ENCODE measurements at places on chromosomes 7 and 10. TPM values are rescaled to one million over a fixed set of nuclear protein-coding genes. Genes with fewer than 3 reads are reported as not detected.

GRCh38 chr10:55002420-55002819, 201.4 kb upstream of the PCDH15 start:
- no peaks in the 10 kb centered on the region for H3K27me3 ChIP-seq
- H3K36me3 ChIP-seq: no peaks in the 10 kb centered on the region
- DNase-seq: no peak
- H3K4me3 ChIP-seq: no peak overlapping the region
- H3K4me1 ChIP-seq: no peaks in the 10 kb centered on the region

DNA sequence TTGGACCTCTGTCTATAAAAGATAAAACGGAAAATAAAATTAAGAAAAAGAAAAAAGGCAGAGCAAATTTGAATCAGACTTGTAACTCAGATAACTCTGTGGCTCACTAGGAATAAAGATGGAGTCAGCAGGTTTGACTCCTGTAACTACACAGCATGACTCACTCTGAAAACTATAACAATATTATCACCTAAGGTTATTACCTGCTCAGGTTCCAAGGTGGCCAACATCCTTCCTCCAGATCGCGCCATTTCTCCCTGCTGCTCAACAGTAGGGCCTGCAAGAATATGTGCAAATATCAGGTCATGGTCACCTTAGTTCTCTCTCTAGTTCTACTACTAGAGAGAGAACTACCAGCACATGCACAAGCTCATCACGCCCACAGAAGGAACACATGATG, 30.0 kb downstream of the ALDH18A1 start:
- no peak overlapping the region for H3K27ac ChIP-seq
- H3K27me3 ChIP-seq: no peaks in the 10 kb centered on the region
- H3K4me1 ChIP-seq: no peaks in the 10 kb centered on the region
- peaks cover 45% of the 10 kb centered on the region for H3K36me3 ChIP-seq
- DNase-seq: no peak

DNA sequence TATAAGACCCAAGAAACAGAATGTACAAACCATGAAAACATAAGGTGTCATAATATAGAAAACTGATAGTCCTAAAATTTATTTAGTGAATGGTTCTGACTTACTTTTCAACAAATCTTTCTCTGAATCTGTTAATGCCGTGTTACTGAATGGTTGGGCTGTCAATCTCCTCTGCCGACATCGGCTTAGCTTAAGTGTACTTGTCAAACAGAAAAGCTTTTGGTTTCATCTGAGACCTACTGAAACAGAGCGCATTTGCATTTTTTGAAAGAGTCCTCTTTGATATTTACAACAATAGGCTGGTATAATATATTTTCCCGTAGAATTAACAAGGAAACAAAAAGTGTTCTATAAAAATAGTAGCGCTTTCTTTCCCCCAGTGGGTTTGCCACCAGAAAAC, 120.9 kb upstream of the ZNF804B start:
- H3K4me1 ChIP-seq: no peaks in the 10 kb centered on the region
- no peak overlapping the region for H3K4me3 ChIP-seq
- H3K27ac ChIP-seq: no peak overlapping the region
- DNase-seq: no peak

DNA sequence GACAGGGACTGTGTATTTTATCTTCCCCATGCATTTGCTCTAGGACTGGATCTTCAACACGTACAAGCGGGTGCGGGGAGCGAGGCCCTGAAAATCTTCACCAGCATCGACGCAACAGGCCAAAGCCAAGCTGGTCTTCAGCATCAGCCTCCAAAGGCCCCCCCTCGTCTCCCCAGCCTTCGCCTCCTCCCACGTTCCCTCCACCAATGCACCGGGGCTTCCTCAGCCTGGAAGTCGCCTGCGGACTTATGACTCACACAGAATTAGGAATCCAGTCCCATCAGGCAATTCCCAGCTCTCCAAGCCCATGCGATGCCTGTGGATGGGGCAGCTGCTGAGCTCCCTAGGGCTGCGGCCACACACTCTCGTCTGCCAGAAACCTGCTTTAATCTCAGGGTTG, 36.3 kb upstream of the RNF32 start:
- no peak overlapping the region for H3K4me3 ChIP-seq
- H3K27me3 ChIP-seq: no peaks in the 10 kb centered on the region
- no peak for DNase-seq
- no peak overlapping the region for H3K27ac ChIP-seq
- H3K36me3 ChIP-seq: no peaks in the 10 kb centered on the region

DNA sequence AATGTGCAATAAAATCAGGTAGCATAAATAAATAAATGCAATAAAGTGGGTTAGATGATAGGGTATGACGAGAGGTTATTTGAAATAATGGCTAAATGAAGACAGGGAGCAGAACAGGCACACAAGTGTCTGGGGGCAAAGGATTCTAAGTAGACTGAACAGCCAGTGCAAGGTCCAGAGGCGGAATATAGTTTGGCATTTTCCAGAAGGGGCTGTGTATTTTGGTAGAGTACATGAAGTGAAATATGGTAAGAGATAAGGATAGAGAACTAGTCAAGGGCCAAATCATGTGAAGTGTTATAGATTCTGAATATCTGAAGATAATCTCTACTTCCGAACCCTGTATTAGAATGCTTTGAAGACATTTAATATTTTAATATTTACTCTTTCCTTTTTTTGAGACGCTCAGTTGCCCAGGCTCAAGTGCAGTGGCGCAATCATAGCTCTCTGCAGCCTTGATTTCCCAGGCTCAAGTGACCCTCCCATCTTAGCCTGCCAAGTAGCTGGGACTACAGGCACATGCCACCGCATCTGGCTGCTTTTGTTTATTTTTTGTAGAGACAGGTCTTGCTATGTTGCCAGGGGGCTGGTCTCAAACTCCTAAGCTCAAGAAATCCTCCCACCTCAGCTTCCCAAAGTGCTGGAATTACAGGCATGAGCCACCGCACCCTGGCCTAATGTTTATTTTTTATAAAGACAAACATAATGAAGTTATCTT, 44.4 kb upstream of the CD36 start:
- no peaks in the 10 kb centered on the region for H3K36me3 ChIP-seq
- DNase-seq: no peak
- H3K4me1 ChIP-seq: no peaks in the 10 kb centered on the region
- H3K27me3 ChIP-seq: no peaks in the 10 kb centered on the region

DNA sequence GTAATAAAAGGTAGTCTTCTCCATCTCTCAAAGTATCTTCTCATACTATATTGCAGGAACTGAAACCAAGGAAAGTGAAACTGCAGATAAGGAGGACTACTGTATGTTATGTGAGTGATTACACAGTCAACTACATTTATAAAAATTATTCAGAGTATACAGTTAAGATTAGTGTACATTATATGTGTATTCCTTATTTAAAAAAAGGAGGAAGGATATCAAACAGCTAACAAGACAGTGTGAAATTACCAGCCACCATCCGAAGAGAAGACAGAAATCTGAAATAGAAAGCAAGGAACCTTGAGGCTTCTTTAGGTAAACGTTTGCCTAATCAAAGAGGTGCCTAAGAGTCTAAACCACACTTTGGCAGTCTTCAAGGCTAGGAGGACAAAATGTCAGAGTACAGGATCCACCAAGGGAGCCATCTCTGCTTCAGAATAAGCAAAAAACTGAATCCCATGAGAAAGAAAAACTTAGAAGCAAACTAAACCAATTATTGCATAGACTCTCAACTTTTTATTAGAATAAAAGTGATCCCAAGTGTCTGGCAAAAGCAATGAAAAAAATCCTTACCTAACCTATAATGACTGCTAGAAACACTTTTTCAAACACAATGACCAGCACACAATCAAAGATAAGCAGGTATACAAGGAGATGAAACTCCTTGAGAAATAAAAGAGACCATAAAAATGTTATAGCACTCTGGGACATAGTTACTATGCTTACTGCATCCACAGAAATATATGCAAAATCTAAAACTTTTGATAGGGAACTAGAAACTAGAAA, 6.4 kb downstream of the USP6NL start:
- H3K27ac ChIP-seq: peak overlapping the region; percentile 48
- no peaks in the 10 kb centered on the region for H3K27me3 ChIP-seq
- H3K4me1 ChIP-seq: peaks cover 39% of the 10 kb centered on the region

GRCh38 chr7:128132426-128133069, 101.3 kb upstream of the LRRC4 start:
- no peak overlapping the region for H3K27ac ChIP-seq
- no peaks in the 10 kb centered on the region for H3K4me1 ChIP-seq
- H3K4me3 ChIP-seq: no peak overlapping the region

- H3K4me3 ChIP-seq: no peak overlapping the region
- no peaks in the 10 kb centered on the region for H3K4me1 ChIP-seq
- DNase-seq: no peak
- no peaks in the 10 kb centered on the region for H3K27me3 ChIP-seq
- no peaks in the 10 kb centered on the region for H3K36me3 ChIP-seq
Observed at GRCh38 chr7:82594665-82595064, 151.1 kb upstream of the CACNA2D1 start.

DNA sequence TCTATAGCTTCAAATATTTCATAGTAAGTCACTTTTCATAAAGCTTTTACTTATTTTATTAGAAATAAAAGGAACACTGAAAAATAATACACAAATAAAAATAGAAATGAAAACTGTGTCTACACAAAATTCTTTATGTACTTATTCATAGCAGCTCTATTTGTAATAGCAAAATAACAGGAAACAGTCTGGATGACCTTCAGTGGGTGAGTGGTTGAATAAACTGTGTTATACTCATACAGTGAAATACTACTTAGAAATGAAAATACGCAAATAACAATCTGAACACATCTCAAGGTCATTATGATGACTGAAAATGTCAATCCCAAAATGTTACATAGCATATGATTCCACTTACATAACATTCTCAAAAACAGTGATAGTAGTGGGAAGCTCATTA, 138.7 kb upstream of the PCLO start:
- no peaks in the 10 kb centered on the region for H3K27me3 ChIP-seq
- DNase-seq: no peak
- no peaks in the 10 kb centered on the region for H3K36me3 ChIP-seq
- H3K4me1 ChIP-seq: no peaks in the 10 kb centered on the region
- H3K4me3 ChIP-seq: no peak overlapping the region

- H3K4me3 ChIP-seq: no peak overlapping the region
- no peaks in the 10 kb centered on the region for H3K27me3 ChIP-seq
- H3K4me1 ChIP-seq: no peaks in the 10 kb centered on the region
Observed at GRCh38 chr10:92222603-92223262, 68.1 kb downstream of the CPEB3 start.

GRCh38 chr7:26454180-26454579, 162.5 kb downstream of the SNX10 start:
- H3K36me3 ChIP-seq: no peaks in the 10 kb centered on the region
- no peak overlapping the region for H3K4me3 ChIP-seq
- no peaks in the 10 kb centered on the region for H3K27me3 ChIP-seq
- no peak overlapping the region for H3K27ac ChIP-seq
- H3K4me1 ChIP-seq: no peaks in the 10 kb centered on the region

- no peaks in the 10 kb centered on the region for H3K36me3 ChIP-seq
- no peaks in the 10 kb centered on the region for H3K27me3 ChIP-seq
- H3K4me1 ChIP-seq: no peaks in the 10 kb centered on the region
- no peak overlapping the region for H3K4me3 ChIP-seq
- H3K27ac ChIP-seq: no peak overlapping the region
- no peak for DNase-seq
Observed at GRCh38 chr10:21624951-21625350, 90.9 kb downstream of the MLLT10 start.

- no peaks in the 10 kb centered on the region for H3K4me1 ChIP-seq
- no peak for DNase-seq
- H3K27me3 ChIP-seq: no peaks in the 10 kb centered on the region
- H3K36me3 ChIP-seq: peaks cover 9% of the 10 kb centered on the region
Observed at GRCh38 chr10:74133923-74134820, 16.5 kb downstream of the AP3M1 start.

DNA sequence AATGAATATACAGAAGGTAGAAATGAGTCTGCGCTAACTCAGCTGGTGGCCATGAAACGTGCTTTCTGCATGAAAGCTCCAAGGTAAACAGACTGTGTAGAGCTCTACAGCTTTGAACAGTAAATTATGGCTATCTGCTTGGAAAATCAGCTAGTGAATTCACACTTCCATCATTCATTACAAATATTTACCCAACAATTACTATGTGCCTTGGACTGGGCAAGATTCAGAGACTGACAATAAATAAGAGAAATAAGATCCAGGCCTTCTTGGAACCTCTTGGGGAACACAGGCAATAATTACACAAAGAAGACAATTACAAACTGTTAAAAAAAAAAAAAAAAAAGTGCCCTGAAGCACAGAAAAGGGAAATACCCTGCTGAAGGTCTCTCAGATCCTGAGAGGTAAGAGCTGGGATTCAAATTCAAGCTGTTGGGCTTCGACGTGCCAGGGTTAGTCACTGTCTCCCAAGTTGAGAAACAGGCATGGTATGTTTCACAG, 15.8 kb downstream of the TSPAN12 start:
- peak overlapping the region; percentile 27 for H3K27ac ChIP-seq
- no peaks in the 10 kb centered on the region for H3K4me1 ChIP-seq
- no peak for DNase-seq
- no peak overlapping the region for H3K4me3 ChIP-seq

GRCh38 chr10:29791773-29792172, 157.0 kb upstream of the SVIL start:
- H3K27me3 ChIP-seq: no peaks in the 10 kb centered on the region
- no peak overlapping the region for H3K4me3 ChIP-seq
- no peaks in the 10 kb centered on the region for H3K4me1 ChIP-seq
- H3K36me3 ChIP-seq: no peaks in the 10 kb centered on the region

DNA sequence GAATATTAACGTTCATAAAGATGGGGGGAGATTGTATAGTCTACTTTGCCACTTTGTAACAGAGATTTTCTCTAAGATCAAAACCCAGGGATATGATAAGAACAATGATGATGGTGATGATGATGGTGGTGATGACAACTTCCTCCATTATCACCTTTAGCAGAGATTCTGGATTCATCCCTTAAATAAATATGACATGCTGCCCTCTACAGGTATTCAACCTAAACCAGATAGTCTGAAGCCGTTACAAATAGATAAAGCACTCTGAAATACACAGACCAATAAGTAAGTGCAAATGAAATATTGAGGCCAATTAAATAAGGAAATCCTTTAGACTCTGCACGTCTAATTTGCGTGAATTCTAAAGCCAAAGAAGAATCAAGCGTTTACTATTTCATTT, 211.5 kb downstream of the CREB5 start:
- H3K27me3 ChIP-seq: no peaks in the 10 kb centered on the region
- H3K4me1 ChIP-seq: no peaks in the 10 kb centered on the region
- no peaks in the 10 kb centered on the region for H3K36me3 ChIP-seq
- no peak for DNase-seq
- no peak overlapping the region for H3K27ac ChIP-seq

DNA sequence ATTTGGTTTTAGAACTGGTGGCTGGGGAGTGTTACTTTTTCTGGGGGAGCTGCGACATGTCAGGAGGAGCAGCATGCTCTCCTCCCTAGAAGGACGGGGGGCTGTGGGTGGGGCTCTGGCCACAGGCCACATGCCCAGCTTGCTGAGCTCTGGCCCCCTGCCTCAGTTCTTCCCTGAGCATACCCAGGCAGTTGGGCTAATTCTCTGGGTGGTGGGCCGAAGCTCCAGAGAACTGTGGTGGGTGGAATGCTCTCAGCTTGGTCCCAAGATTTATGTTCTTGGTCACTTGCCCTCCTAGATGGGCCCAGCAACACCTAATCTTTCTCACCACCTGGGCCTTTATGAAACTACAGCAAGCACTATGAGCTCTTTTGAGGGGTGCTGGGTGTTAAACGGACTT, 5.1 kb upstream of the ZNF775 start:
- no peaks in the 10 kb centered on the region for H3K4me1 ChIP-seq
- H3K27me3 ChIP-seq: no peaks in the 10 kb centered on the region
- H3K4me3 ChIP-seq: no peak overlapping the region
- peaks cover 28% of the 10 kb centered on the region for H3K36me3 ChIP-seq
- no peak overlapping the region for H3K27ac ChIP-seq

The RBP4 gene
- 6,532 TPM for total RNA-seq

The ZPBP gene
- total RNA-seq: not detected

The OR2A42 gene
- total RNA-seq: not detected

The CALY gene
- not detected for total RNA-seq

The BICC1 gene
- 9.0 TPM for total RNA-seq

The PPP1R17 gene
- not detected for total RNA-seq

The XPNPEP1 gene
- 51.1 TPM for total RNA-seq

The SLC26A5 gene
- total RNA-seq: 1.1 TPM

The SLC13A4 gene
- 0.17 TPM for total RNA-seq

The SYCE1 gene
- total RNA-seq: 2.5 TPM

Data from right lobe of liver (tissue), 6 donors.